Amniotic stem cell (primary cell): ENCODE measurements at places on chromosomes 1 and 21.

- no peak for DNase-seq
Observed at GRCh38 chr21:37659874-37660273, 256.4 kb downstream of the KCNJ6 start.

GRCh38 chr1:156692441-156692924 is 12.9 kb downstream of the CRABP2 start:
- no peak for DNase-seq

- no peak for DNase-seq
Observed at GRCh38 chr1:198932351-198932991, 293.6 kb downstream of the PTPRC start.

GRCh38 chr1:30782361-30783255 is 25.0 kb upstream of the LAPTM5 start:
- peak; percentile 31 for DNase-seq

GRCh38 chr21:40844935-40845334 is 2.0 kb downstream of the DSCAM start:
- no peak for DNase-seq

GRCh38 chr1:66840929-66841328 is 39.9 kb upstream of the INSL5 start:
- DNase-seq = no peak

DNA sequence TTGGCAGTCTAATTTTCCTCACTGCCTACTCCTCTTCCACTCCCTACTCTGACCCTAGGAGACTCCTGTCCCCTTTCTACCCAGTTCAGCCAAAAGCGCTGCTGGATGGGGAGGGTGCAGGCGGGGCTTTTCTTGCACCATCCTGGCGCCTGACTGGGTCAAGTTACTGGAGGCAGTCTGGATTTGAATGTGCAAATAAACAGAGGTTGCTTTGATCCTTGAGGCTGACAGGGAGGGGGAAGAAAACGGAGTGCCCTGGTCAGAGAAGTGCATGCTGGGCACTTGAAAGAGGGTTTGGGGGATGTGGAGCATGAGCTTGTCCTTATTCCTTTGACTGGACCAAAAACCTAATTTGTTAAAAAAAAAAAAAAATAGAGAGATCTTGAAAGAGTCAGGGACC is 76.8 kb upstream of the SOX13 start:
- no peak for DNase-seq

DNA sequence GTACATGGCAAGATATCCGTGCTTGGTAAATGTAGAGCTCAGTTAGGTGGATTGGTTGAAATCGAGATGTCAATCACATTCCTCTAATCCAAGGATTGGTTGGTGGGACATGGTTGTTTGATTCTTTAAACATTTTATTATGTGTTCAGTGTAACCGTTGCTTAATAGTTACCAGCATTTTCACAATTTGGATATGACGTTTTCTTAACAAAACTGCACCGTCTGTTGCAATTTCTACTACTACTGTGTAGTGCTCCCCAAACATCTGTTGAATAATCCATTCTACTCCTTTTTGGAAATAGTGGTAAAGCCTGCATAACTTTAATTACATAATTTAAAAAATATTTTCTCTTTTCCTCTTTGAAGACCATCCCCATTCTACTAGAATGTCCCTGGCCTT is 16.3 kb downstream of the OR2B11 start:
- no peak for DNase-seq

DNA sequence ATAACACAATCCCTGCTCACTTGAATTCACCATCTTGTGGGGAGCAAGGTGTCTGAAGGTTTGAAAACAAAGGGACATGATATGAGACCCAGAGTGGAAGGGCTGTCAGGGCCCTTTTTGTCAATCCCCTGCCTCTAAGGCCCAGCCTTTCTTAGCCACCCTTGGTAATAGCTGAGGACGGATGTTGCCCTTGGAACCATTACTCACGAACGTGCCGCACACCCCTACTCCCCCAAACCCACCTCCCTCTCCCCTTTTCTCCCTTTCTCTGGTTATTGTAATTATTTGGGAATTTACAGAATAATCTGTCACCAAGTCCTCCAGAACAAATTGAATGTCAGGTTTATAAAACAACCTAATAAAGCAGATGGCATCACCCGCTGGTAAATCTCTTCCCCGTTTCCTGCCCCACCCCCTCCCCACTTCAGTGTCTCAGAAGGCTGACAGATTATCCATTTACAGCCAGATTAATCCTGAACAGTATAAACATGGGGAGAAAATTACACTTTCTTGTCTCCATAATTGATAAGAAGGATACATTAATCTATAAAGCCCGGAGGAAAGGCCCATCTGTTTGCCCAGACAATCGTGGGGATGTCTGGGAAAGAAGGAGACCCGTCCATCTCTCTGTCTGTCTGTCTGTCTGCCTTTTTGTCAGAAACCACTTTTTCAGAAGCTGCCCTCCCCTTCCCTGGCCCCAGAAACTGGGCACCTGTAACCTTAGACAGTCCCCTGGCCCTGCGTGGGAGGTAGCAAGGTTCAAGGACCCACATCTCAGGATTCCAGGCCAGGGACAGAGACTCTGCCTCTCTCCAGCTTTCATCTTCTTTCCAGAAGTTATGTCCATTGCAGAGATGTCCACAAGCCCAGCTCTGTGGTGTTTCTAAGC is 60.6 kb upstream of the CD34 start:
- no peak for DNase-seq

DNA sequence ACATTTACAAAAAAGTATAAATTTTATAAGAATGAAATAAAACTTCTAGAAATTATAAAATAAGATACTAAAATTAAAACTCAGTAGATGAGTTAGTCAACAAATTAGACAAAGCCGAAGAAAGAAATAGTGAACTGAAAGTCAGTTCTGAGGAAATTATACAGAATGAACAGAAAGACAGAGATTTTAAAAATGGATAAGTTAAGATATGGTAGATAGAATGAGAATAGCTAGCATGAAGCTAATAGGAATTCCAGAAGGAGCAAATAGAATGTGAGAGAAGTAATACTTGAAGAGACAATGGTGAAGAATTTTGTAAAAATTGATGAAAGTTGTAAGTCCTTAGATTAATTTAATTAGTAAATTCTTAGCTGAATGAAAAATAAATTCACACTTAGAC is 430.4 kb upstream of the RUNX1 start:
- no peak for DNase-seq

- DNase-seq = no peak
Observed at GRCh38 chr21:30340714-30341573, 3.5 kb upstream of the KRTAP27-1 start.

DNA sequence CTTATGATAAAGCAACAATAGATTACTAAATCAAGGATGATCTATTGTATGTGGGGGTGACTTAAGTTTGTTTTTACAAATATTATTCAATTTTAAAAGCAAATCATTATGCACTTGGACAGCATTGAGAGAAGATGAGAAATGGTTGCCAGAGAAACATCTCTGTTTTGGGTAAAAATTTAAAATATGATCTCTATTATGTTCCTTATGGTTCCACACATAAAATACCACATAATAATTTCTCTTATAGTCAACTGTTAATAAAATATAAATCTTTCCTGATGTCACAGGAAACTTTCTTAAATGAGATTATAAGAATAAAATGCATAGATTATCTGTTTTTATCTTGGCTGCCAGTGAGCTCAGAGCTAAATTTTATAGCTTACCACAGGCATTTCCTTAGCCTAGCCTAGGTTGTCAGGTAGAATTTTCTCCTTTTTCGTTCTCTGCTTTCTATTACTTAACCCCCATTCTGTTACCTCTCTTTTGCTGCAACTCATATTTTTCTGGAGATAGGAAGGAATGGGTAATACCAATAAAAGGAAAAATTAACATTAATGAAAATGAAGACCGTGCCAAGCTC is 109.7 kb downstream of the TGFB2 start:
- DNase-seq = no peak

GRCh38 chr1:103337779-103338178 is 187.7 kb upstream of the RNPC3 start:
- DNase-seq = no peak

- no peak for DNase-seq
Observed at GRCh38 chr1:226723657-226724532, 15.2 kb downstream of the ITPKB start.

DNA sequence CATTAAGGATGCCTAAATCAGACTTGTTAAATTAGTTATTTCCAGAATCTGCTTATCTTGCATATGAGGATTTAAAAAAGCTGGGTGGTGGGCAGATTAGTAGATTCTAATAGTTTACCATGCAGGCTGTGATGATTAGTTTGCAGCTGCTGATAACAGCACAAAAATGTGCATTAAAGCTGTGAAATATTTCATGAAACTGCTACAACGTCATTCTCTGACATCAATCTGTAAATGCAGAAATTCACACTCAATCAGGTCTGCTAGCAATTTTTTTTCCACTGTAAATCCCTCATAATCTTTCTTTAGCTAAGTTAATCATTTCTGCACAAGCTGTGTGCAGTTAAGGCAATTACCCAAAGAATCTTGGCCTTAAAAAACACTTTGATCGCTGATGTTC is 9.3 kb upstream of the RPE65 start:
- DNase-seq = no peak

DNA sequence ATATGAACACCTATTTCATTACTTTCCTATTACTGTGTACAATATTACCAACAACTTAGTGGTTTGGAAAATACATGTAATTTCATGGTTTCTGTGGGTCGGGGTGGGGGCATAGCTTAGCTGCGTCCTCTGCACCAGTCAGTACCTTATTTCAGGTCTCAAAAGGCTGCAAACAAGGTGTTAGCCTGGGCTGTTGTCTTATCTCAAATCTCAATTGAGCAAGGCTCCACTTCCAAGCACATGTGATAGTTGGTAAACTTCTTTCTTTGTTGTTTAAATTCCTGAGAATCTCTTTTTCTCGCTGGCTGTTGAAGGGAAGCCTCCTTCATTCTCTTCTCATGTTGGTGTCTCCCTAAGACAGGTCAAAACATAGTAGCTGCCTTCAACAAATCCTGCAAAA is 485.4 kb downstream of the AMY1C start:
- DNase-seq = no peak

DNA sequence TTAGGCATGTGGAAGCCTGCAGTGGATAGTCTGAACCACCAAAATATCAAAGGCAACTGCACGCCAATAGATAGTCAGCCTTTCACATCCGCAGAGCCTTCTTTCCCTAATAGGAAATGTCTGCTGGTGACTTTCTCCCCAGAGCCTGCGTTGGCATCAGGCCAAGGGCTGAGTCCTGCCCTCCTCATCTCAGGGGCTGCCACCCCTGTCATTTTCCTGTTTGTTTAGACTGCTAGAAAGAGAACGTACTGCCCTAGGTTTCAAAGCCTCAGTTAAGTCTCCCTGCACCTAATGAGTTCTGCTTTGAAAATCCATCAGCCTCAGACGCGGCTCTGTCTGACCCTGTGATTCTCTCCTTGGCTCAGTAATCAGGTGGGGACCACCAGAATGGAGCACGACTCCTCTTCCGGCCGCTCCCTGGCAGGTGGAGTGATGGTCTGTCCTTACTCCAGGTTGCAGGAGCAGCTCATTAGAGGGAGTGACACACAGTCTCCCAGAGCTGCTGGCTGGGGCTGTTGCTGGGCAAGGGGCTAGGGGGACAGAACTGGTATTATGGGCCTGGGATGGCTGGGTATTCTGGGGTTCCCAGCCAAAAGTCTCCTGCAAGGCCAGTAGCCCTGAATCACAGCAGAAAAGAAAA is 27.3 kb downstream of the STUM start:
- no peak for DNase-seq

GRCh38 chr21:41402231-41402630 is 23.8 kb upstream of the MX1 start:
- DNase-seq = no peak

DNA sequence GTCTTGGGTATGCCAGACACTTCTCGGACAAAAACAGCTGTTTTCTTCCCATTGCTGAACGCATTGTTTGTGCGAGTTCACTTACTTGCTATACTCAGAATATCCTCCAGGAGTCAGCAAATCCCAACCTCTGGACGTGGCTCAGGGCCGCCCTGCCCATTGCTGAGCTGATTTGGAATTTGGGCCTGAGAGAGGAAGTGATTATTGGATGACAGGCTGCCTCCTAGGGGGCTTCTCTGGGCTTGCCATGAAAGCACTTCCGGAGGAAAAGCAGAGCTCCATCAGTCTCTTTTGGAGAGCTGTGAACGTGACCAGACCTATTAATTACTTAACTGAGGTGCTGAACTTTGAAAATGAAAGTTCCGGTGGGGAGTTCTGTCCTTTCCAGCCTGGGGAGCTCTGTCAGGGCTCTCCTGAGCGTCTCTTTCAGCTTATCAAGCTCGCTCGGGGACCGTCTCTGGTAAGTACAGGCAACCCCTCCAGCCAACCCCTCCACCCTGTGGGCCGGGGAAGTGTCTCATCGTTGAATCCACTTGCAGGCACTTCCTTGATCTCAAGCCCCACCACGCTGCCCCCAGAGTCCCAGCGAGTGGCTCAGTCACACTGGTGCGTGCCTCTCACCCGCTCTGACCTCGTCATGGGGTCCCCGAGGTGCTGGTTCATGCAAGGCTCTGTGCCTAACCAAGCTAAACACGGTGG is 76.9 kb downstream of the CLIC6 start:
- DNase-seq = peak; percentile 70

DNA sequence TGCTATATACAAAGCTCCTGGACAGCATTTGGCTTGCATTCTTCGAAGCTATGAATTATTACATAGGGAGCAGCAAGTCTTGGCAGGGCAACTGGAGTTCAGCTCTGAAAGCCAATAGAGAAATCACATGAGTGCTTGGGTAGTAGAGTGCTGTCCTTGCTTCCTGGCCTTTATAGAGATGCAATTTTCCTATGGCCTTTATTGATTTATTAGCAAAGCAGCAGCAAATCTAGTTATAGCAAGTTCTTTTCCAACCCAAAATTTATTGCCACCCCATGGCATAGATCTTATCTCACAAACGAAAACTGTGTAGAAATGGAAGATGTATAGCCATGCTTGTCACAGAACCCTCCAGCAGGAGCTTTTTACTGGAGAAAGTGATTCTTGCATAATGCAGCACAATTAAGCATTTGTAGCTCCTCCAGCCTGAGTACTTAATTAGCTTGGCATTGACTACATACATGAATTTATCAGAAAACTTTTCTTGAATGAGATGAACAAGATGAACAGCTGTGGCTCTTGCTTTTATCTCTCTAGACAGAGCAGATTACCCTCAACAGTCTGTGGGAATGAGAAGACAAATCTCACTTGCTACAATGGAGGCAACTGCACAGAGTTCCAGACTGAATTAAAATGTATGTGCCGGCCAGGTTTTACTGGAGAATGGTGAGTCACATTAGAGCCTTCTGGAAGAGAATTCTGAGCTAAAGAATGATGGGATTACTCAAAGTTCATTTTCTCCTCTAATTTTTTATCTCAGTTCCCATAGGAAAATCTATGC is 170.1 kb downstream of the CRB1 start:
- no peak for DNase-seq

- DNase-seq = peak; percentile 38
Observed at GRCh38 chr1:92909321-92909720, 51.9 kb downstream of the DIPK1A start.

- peak; percentile 26 for DNase-seq
Observed at GRCh38 chr1:93816970-93817678, 61.9 kb downstream of the DNTTIP2 start.

GRCh38 chr1:15722836-15723532 is 13.1 kb upstream of the SLC25A34 start:
- no peak for DNase-seq
